Uterine smooth muscle cell (primary cell): ENCODE measurements at places on chromosomes 16 and 17. TPM values are rescaled to one million over a fixed set of nuclear protein-coding genes. Genes with fewer than 3 reads are reported as not detected.

Gene MYH3
- total RNA-seq, result 0.77 and 0.87 TPM in 2 replicates

Gene KCNH6
- total RNA-seq, result not detected in 2 replicates

Gene KRTAP1-5
- 32.6 and 54.1 TPM in 2 replicates for total RNA-seq

Gene ADORA2B
- 13.6 and 15.7 TPM in 2 replicates for total RNA-seq

Gene SHISA6
- total RNA-seq, result not detected in 2 replicates

Gene TMEM238L
- not detected in 2 replicates for total RNA-seq

Gene ITGAL
- total RNA-seq, result not detected in 2 replicates

Gene TMEM97
- 20.5 and 28.0 TPM in 2 replicates for total RNA-seq

Gene MYH8
- total RNA-seq, result under 0.01 TPM in 1 of 2 replicates, not detected in the other

Gene CDH8
- not detected in 2 replicates for total RNA-seq

Gene CA7
- not detected in 2 replicates for total RNA-seq

Gene GFAP
- total RNA-seq, result 0.12 TPM in 1 of 2 replicates, not detected in the other

Gene GSG1L
- total RNA-seq, result not detected in 2 replicates

Gene TEX14
- under 0.01 and 0.11 TPM in 2 replicates for total RNA-seq

Gene TRAF7
- total RNA-seq, result 46.6 and 52.6 TPM in 2 replicates

Gene SLC38A8
- total RNA-seq, result not detected in 2 replicates

Gene HOXB1
- not detected in 2 replicates for total RNA-seq

Gene GNAO1
- total RNA-seq, result under 0.01 TPM in 2 replicates

Gene ASGR1
- total RNA-seq, result 1.3 and 1.4 TPM in 2 replicates

Gene KRT25
- not detected in 2 replicates for total RNA-seq

Gene HOXB8
- total RNA-seq, result 0.22 TPM in 1 of 2 replicates, not detected in the other

Gene PDXDC1
- 92.9 and 104 TPM in 2 replicates for total RNA-seq

Gene SPATA33
- total RNA-seq, result 2.9 and 3.2 TPM in 2 replicates

Gene TNS4
- not detected in 2 replicates for total RNA-seq

Gene IL34
- 2.0 and 6.2 TPM in 2 replicates for total RNA-seq

Gene TMEM92
- not detected in 2 replicates for total RNA-seq

Gene PIGL
- 19.7 and 32.1 TPM in 2 replicates for total RNA-seq

Gene PDE6G
- 0.25 TPM in 1 of 2 replicates, not detected in the other for total RNA-seq

Gene HYDIN
- total RNA-seq, result 0.33 and 1.00 TPM in 2 replicates

Gene TBC1D3I
- total RNA-seq, result 0.33 TPM in 1 of 2 replicates, not detected in the other

Gene TBC1D3L
- 2.1 and 3.9 TPM in 2 replicates for total RNA-seq

Gene PRR29
- total RNA-seq, result 0.11 and 0.25 TPM in 2 replicates

Gene TEDC2
- total RNA-seq, result 5.6 and 13.6 TPM in 2 replicates

Gene OTOP3
- not detected in 2 replicates for total RNA-seq

Gene CCDC200
- total RNA-seq, result not detected in 2 replicates

Gene ZNF598
- 20.7 and 22.7 TPM in 2 replicates for total RNA-seq

Gene CIBAR2
- not detected in 2 replicates for total RNA-seq

Gene SLC5A10
- total RNA-seq, result under 0.01 TPM in 1 of 2 replicates, not detected in the other

Gene CA5A
- total RNA-seq, result not detected in 2 replicates

Gene RAB37
- 0.11 TPM in 1 of 2 replicates, not detected in the other for total RNA-seq

Gene KRTAP3-1
- total RNA-seq, result not detected in 2 replicates

Gene SPNS2
- total RNA-seq, result 0.11 TPM in 1 of 2 replicates, not detected in the other

Gene ANKRD40CL
- not detected in 2 replicates for total RNA-seq

Gene TMED6
- total RNA-seq, result 0.11 TPM in 1 of 2 replicates, not detected in the other

Gene ZFPM1
- total RNA-seq, result 0.55 and 1.2 TPM in 2 replicates

Gene TMEM114
- total RNA-seq, result not detected in 2 replicates

Gene ZNF469
- 1.4 and 2.2 TPM in 2 replicates for total RNA-seq

Gene SGCA
- total RNA-seq, result 0.33 and 1.9 TPM in 2 replicates

Gene EXOC7
- 79.9 and 89.2 TPM in 2 replicates for total RNA-seq

Gene CLEC3A
- not detected in 2 replicates for total RNA-seq

Gene SP2
- total RNA-seq, result 0.37 and 0.66 TPM in 2 replicates

Gene ASPA
- 0.62 and 0.77 TPM in 2 replicates for total RNA-seq

Gene SNAI3
- total RNA-seq, result 0.11 and 0.12 TPM in 2 replicates
